Right ventricle myocardium superior (tissue), 1 donor: ENCODE measurements at places on chromosomes 11 and 22. TPM values are rescaled to one million over a fixed set of nuclear protein-coding genes. Genes with fewer than 3 reads are reported as not detected.

GRCh38 chr11:59174664-59175033 is 2.7 kb downstream of the DTX4 start:
- DNase-seq = no peak

DNA sequence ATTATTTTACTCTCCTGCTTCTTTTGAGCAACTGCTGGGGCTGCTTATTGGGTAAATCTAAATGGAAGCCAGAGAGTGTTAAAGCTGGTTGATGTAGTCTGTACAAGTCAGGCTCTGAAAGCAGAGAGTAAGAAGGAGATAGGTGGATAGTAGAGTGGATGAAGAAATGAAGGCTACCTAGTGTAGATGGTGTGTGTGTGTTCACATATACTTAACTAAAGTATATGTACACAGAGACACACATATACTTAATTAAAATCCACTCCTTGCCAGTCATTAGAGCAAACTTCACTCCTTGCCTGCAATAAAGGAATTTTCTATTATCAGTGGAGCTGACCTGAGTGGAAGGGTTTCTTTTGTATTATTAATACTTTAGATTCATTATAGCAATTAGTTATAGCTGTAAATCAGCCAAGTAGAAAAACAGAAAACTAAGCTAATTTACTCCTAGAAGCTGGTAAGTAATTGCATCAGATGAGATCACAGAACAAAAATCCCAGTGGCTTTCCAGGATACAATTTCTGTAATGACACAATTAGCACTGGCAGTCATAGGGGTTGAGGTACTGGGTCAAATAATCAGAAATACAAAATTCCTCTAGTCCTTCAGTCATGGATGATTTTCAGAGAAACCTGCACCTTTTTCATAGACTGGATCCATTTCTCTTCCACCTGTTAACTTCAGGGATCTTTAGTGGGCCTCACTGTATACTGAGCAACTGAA is 40.7 kb upstream of the CCDC179 start:
- DNase-seq = no peak

DNA sequence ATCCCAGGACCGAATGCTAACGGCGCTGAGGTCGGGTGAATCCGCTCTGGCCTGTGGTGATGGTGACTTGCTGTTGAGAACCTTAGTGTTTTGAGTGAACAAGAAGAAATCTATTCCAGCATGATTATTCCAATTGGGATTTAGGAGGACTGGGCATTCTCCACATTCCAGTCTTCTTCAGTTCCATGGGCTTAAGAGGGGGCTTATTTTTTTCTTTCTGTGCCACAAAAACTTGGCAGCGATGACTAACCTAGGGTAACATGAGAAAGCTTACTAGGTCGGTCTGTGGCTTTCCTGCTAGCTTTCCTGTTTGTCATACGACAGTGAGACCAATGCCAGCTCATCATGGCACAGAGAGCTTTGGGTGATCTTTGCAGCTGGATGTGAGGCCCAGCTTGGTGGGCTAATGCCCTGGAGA is 62.9 kb upstream of the ATXN10 start:
- DNase-seq = no peak

DNA sequence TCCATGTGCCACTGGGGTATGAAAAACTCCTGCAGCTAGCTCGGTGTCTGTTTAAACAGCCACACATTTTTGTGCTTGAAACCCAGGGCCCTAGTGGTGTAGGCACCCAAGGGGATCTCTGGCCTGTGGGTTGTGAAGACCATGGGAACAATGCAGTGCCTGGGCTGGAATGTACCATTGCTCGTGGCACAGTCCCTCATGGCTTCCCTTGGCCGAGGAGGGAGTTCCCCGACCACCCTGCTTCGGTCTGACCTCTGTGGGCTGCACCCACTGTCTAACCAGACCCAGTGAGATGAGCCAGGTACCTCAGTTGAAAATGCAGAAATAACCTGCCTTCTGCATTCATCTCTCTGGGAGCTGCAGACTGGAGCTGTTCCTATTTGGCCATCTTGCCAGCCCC is 214.0 kb downstream of the TRPC6 start:
- no peak for DNase-seq

GRCh38 chr11:134230339-134230738 is 5.9 kb downstream of the VPS26B start:
- no peak for DNase-seq

DNA sequence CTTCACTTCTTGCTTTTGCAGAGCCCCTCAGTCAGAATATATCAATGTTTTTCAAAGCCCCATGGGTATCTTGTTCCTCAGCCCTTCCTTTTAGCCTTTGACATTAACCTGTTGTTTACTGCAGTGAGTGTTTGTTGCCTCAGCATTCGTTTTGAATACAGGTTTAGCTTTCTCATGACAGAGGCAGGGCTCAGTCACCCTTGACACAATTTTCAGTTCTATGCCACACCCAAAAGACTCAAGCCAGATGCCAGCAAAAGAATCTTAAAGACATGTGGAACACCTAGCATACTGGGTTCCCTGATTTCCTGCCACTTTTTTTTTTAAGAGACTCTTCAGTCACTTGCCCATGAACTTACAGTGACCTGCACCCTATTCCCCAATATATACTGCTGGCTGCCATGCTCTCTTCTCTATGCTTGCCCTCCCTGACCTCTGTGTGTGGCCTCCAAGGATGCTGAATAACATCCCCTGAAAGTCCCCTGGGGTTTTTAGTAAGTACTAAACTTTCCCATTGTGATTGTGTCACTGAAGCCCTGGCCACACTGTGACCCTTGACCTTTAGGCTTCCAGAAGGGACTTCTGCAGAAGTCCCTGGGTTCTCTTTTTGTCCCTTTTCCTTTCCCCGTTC is 1225.5 kb downstream of the TBC1D22A start:
- no peak for DNase-seq

GRCh38 chr11:124600621-124601320 is 10.5 kb upstream of the PANX3 start:
- no peak for DNase-seq

- no peak for DNase-seq
Observed at GRCh38 chr22:30204015-30204741, 42.4 kb downstream of the LIF start.

- no peak for DNase-seq
Observed at GRCh38 chr11:23022854-23023253, 162.6 kb upstream of the CCDC179 start.

- no peak for DNase-seq
Observed at GRCh38 chr11:104134745-104135144, 29.2 kb downstream of the PDGFD start.

GRCh38 chr22:36435516-36436415 is 45.7 kb downstream of the TXN2 start:
- no peak for DNase-seq

DNA sequence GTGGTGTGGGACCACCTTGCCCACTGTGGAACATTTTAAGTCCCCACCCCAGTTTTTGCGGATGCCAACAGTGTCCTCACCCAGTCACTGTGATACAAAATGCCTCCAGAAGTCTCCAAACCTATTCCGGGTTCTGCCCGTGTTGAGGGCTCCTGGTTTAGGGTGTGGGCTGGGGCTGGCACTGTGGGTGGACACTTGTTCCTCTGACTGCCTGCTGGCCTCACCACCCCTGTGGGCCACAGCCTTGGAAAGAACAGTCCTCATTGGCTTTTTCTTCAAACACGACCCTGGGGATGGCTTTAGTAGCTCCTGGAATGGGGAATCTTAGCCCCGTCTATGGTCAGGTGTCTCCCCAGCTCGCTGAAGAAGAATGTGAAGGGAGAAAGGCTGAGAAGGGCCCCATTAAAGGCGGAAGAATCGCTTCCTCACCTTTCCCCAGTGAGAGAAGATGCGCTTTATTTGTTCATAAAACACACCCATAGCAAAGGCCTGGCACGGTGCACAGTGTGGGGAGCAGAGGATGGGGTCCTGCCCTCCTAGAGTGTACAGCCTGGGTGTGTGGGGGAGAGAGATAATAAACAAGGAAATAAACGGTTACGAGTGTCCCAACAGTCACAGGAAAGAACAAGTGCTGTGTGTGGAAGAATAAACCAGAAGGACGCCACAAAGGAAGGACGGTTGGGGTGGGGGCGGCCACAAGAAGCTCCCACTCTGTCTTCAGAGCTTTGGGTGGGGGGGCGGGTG is 91.6 kb upstream of the SLC22A12 start:
- DNase-seq = no peak

DNA sequence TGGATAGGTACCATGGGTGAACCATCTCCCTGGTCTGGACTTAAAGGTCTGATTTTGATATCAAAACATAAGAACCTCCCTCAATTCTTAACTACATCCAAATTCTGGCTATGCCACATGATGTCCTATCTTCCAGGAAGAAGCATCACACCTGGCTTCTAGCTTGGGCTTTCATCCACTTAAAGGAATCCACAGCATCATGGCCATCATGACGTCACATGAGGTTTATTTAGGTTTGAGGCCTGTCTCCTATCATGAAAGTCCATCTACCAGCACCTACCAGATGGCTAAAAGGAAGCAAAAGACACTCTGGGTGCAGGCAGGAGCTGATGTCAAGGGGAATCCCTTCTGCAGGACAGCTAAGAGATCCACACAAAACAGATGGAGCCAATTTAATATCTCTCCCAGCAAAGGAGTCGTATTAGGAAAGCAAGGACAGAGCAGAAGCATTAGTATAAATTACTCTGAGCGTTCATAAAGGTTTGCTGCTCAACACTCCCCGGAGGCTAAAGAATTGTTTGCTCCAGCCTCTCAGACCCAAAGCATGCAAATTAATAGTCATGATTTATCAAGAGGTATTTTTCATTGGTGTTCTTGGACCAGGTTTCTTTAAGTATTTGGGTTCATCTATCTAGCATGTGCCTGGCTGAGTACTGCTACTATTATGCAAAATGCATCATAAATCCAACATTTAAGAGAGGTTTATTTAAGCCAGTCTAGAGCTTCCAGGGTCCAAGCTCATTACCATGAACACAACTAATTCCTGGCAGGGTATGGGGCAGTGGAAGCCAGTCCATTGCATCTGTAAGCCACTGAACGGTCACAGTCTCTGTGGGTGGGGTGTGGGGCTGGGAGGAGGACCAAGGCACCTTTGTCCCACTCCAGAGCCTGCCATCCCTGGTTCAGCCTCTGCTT is 47.2 kb downstream of the GALNT18 start:
- no peak for DNase-seq

DNA sequence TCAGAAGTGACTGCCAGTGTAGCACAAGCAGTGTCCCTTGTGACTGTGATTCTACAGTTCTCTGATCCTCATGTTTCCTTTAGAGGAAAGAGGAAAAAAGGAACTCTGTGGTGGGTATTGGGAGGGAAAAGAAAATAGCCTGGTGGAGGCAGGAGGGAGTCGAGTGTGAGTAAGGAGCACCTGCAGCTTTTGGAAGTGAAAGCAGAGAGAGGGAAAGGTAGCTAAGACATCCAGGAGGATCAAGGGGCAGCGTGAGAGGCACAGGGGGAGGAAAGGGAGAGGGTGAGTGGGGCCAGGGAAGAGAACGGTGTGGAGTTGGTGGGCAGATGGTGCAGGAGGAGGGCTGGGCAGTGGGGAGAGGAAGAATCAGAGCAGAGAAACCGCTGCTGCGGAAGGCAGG is 12.4 kb downstream of the TMA7B start:
- no peak for DNase-seq

GRCh38 chr11:48184452-48184851 is 32.2 kb upstream of the OR4B1 start:
- DNase-seq = no peak

DNA sequence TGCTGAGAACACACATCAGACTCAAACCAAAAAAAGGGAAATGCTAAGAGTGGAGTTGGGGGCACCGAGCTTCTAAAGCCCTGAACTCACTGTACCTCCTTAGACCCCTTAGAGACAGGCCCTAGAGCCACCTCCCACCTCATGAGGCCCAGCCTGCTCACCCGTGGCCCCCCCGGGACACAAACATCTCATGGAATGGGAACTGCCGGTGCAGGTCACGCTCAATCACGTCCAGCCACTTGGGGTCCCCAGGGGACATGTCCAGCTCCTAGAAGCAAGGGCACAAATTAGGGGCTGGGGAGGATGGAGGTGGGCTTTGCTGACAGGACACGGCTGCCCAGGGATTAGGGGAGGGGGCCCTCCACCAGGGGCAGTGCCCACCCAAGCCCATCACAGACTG is 6.3 kb upstream of the CASTOR1 start:
- DNase-seq = peak; percentile 29

- no peak for DNase-seq
Observed at GRCh38 chr11:100546714-100547113, 140.4 kb upstream of the ARHGAP42 start.

The PHLDA2 gene
- 1.1 TPM for total RNA-seq

The C22orf42 gene
- not detected for total RNA-seq

The KCNQ1 gene
- total RNA-seq = 33.4 TPM

The ART5 gene
- total RNA-seq = 4.7 TPM

The RASGRP2 gene
- 38.4 TPM for total RNA-seq

The LRRC56 gene
- total RNA-seq = 0.13 TPM

The MYBPC3 gene
- total RNA-seq = 2,568 TPM

The PIH1D2 gene
- 1.3 TPM for total RNA-seq

The CRYBB1 gene
- 0.65 TPM for total RNA-seq

The CLDN5 gene
- 23.9 TPM for total RNA-seq

The CEP126 gene
- total RNA-seq = 1.2 TPM

The GVQW3 gene
- total RNA-seq = 1.5 TPM

The MS4A3 gene
- not detected for total RNA-seq

The OR8A1 gene
- total RNA-seq = not detected
